Activated naive CD8-positive, alpha-beta T cell treated with anti-CD3 and anti-CD28 coated beads, Interleukin-2, amount 10 ng/mL, durations not matched to agents 7 days and 5 days (primary cell): ENCODE measurements at places on chromosomes 4 and X. TPM values are rescaled to one million over a fixed set of nuclear protein-coding genes. Genes with fewer than 3 reads are reported as not detected.

NPY2R gene
- total RNA-seq, result not detected

STBD1 gene
- total RNA-seq, result 0.68 TPM

F9 gene
- total RNA-seq, result not detected

ZNF141 gene
- total RNA-seq, result 43.4 TPM

PF4V1 gene
- total RNA-seq, result not detected

BRS3 gene
- not detected for total RNA-seq

EIF4E gene
- total RNA-seq, result 77.5 TPM

PRDX4 gene
- total RNA-seq, result 17.0 TPM

YY2 gene
- total RNA-seq, result 1.5 TPM

DUSP9 gene
- not detected for total RNA-seq

GRCh38 chrX:3638280-3638873 lies 75.1 kb downstream of the PRKX start:
- DNase-seq, result no peak

GRCh38 chrX:70001708-70002341 lies 47.9 kb downstream of the AWAT2 start:
- no peak for DNase-seq

DNA sequence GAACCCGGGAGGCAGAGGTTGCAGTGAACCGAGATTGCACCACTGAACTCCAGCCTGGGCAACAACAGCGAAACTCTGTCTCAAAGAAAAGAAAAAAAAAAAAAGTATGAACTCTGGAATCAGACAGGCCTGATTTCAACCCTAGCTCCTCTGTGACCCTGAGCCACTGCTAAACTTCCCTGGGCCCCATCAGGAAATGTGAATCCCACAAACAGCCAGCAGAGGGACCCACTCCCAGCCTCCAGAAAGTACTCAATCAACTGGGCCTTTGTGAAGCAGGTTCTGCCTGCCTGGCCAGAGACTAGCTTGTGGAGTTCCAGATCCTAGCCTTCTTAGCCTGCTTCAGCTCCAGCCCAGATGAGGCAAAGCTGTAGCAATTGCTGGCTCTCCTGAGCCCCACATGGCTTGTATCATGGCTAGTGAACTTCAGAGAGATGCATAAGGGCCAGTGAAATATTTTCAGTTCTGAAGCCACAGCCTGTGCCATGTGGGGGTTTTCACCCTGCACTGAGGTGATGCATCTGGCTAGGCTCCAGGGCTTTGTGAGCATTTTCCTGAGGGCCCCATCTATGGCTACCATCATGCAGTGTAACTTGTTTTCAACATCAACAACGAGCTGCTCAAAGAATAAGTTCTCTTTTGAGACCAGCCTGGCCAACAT lies 7.2 kb upstream of the IDS start:
- DNase-seq, result peak; percentile 41

GRCh38 chrX:47751670-47752069 lies 85.0 kb upstream of the ZNF81 start:
- DNase-seq, result peak; percentile 33

DNA sequence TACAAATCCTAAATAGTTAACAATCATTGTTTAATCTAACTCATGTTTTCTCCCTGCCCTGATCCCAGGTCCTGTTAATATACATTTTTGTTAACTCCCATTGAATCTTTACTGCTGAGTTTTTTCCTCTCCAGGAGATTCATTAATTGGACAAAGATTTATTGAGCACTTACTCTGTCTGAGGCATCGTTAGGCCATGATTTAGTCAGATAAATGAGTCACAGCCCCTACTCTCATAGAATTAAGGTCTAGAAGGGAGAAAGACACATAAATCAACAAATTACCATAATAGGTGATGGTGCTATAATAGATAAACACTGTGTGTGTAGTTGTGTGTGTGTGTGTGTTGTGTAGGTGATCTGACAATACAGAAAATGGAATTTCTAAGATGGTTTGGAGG lies 112.5 kb downstream of the MAPK10 start:
- DNase-seq, result no peak

DNA sequence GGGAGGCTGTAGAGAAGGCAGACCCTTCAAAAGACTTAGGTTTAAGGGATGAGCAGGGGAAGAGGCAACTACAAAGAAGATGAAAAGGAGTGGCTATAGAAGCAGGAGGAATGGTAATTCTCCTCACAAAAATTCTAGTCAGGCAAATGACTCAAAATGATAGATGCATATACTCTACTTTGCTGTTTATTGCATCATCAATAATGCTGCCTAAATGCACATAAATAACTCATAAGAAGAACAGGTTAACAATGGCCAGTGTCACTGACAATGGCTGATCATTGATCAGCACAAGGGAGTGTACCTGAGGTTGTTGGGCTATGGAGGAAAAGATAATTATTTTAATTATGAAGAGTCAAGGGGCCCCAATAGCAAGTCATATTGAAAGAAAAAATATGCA lies 184.7 kb upstream of the ETNPPL start:
- DNase-seq, result no peak

DNA sequence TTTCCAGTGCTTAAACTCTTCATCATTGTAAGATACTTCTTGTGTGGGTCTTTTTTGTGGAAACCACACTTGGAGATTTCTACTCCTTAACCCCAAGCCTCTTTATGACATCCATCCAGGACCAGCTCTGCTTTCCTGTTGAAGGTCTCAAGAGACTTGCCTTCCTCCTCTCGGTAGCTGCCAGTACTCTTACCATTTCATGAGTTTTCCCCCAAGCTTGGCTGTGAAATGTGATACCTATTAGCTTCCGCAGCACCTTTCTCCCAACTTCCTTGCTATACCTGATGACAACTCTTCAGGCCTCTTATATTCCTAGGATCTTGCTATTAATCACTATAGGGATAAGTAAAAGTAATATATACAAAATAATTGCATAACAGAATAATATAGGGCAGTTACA lies 1.9 kb upstream of the DCK start:
- no peak for DNase-seq

- DNase-seq, result no peak
These were observed 106.4 kb upstream of the FAM241A start for GRCh38 chr4:112038861-112039260.

GRCh38 chrX:108331126-108331909 lies 106.9 kb downstream of the COL4A6 start:
- no peak for DNase-seq

- no peak for DNase-seq
These were observed 15.6 kb upstream of the FAM47E start for GRCh38 chr4:76235915-76236314.

- DNase-seq, result no peak
These were observed 68.7 kb downstream of the APBB2 start for GRCh38 chr4:41145571-41146078.

DNA sequence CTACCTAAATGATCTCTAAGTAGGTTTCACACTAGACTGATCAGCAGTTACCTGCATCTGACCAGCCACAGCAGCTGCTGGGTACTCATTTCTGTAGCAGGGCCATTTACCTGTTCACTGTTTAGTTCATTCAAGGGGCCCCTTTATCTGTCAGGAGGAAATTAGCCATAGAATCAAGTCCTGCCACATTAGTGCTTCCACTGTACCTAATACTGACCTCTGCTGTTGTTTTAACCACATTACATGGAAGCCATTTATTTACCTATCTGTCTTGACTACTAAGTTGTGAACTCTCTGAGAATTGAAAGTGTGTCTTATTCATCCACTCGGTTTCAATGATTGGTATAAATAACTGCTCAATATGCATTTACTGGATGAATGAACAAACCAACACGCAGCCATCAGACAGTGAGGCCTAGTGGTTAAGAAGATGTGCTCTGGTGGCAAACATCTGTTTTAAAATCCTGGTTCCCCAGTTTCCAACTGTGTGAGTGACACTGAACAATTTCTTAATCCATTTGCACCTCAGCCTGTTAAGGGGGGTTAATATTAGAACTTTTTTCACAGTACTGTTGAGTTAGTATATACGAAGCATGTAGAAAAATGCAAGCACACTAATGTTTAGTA lies 30.0 kb upstream of the ANXA5 start:
- no peak for DNase-seq

DNA sequence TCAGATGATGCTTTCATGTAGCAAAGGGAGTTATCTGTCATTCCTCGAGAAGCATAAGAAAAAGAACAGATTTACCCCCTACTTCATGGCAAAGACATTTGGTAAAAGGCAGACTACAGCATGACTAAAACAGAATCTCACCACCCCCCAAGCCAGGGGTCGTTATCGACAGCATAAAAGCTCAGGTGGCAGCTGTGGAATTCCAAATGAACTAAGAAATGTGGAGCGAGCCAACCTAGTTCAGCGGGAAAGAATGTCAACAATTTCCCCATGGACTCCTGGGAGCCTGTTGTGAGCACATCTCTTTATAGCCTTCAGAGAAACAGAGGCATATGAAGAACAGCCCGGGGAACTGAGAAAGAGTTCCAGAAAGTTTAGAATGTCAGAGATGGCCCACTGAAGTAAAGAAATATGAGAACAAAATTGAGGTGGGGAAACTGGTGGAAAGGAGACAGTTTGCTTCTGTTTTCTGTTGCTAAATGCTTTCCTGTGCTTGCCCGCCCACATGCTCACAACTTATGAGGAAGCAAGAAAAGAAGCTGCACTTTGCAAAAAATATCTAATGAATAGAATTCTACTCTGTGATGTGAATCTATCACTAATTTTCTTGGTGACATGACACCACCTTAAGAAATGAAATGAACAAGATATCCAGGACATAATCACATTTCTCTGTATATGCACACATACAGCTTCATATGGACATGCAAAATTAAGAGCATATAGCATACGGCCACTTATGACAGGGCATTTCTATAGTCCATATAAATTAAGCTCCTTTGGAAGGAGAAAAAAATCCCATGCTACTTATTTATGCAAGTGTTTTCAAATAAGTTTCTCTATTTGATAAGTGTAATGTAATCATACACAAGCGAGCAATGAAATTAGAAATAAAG lies 135.3 kb upstream of the MID1 start:
- DNase-seq, result no peak

DNA sequence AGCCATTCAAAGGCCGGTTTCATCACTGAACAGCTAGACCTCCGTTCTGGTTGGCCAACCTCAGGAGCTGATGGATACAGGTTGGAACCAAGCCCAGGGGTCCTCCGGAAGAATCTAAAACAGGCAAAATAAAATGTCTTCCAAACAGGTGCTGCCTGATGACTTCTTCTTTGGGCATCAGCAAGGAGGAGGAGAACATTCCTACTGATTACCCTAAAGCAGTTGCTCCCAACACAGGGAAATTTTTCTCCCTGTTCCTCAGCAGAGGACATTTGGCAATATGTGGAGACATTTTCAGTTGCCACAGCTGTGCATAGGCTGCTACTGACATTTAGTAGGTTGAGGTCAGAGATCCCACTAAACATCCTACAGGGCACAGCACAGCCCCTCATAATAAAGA lies 319.3 kb upstream of the PPARGC1A start:
- DNase-seq, result no peak

GRCh38 chrX:56222473-56223000 lies 9.6 kb upstream of the KLF8 start:
- DNase-seq, result no peak

GRCh38 chr4:48722509-48723446 lies 57.3 kb downstream of the FRYL start:
- no peak for DNase-seq

GRCh38 chr4:6633091-6633906 lies 7.2 kb upstream of the MRFAP1 start:
- no peak for DNase-seq

- no peak for DNase-seq
These were observed 3.6 kb upstream of the RENBP start for GRCh38 chrX:153948002-153948466.

DNA sequence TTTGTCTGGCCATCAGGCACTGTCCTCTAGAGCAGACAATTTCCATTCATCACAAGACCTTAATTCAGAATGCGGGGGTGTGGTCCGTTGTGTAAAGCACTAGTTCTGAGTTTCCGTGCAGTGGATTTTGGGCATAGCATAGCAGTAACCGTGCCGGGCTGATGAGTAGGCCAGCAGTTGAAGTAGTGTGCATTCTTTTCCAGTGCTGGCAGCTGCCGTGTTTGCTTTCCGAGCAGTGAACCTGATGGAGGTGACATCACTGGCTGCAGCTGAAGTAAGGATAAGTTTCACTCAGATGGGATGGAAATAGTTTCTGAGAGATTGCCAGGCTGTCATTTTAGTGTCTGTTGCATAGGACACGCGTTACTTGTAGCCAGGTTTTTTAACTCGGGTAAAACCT lies 107.0 kb upstream of the STIM2 start:
- DNase-seq, result no peak

GRCh38 chr4:140070366-140070765 lies 83.6 kb downstream of the MAML3 start:
- no peak for DNase-seq

DNA sequence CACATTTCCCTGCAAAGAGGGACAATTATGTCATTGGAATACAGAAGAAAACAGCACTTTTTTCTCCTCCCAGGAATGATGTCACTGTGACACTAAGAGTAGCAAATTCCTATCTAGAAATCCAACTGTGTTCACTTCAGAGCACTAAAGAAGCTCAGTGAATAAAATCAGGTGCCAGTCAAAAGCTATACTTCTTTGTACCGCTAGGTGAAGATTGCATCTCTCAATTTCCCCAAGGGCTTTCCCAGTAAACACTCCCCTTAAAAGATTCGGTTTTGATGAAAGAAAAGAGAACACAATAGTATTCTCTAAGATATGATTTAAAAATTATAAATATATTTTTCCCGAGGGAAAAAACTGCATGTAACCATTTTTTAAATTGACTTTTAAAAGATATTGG lies 104.7 kb upstream of the MID1 start:
- DNase-seq, result no peak

- DNase-seq, result peak; percentile 35
These were observed at the start of gene CITED1 for GRCh38 chrX:72305286-72306084. Gene CITED1 (minus strand): TSS chrX:72305914. CDS start chrX:72302869, 3,045 bp downstream.

- DNase-seq, result no peak
These were observed 1614.0 kb upstream of the PCDH10 start for GRCh38 chr4:131534944-131535645.

GRCh38 chr4:66955784-66956183 lies 589.5 kb downstream of the CENPC start:
- no peak for DNase-seq

DNA sequence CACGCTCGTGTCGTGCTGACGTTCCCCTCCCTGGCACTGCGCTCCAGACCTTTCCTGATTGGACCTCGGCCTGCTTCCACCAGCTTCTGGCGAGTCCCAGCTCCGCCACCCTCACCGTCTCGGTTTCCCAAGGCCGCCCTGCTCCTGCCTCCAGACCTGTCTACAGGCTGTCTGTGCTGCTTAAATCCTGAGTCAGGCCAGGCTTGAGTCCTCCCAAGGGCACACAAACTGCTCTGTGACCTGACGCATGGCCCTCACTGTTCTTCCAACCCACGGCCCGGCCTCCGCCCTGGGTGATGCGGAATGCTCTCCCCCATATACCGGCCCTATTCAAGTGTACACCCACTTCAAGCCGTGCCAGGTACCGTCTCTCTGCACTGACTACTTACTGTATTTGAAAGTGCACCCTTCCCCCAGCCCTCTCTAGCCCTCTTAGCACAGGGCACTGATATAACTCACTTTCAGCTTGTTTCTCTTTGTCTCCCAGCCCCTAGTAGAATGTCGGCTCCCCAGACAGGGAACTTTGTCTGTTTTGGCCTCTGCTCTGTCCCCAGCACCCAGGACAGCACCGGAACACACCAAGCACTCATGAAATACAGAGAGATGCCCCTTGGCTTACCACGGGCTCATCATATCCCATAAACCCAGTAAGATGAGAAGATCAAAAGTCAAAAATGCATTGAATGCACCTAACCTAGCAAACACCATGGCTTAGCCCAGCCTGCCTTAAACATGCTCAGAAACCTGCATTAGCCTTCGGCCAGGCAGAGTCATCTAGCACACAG lies 63.1 kb upstream of the AFAP1 start:
- no peak for DNase-seq

GRCh38 chr4:31078661-31079060 lies 358.5 kb downstream of the PCDH7 start:
- DNase-seq, result no peak
